HCT116 (cell line): ENCODE measurements at places on chromosomes 1 and 21.

- no peaks in the 10 kb centered on the region for H3K27me3 ChIP-seq
- H3K36me3 ChIP-seq, result no peaks in the 10 kb centered on the region
- no peak for DNase-seq
- H3K4me1 ChIP-seq, result no peaks in the 10 kb centered on the region
Measured at GRCh38 chr1:3939242-3940080, 39.4 kb upstream of the C1orf174 start.

GRCh38 chr1:185742403-185742802, 8.2 kb downstream of the HMCN1 start:
- H3K27ac ChIP-seq, result no peak overlapping the region
- H3K4me3 ChIP-seq, result no peak overlapping the region
- no peaks in the 10 kb centered on the region for H3K27me3 ChIP-seq
- DNase-seq, result no peak

DNA sequence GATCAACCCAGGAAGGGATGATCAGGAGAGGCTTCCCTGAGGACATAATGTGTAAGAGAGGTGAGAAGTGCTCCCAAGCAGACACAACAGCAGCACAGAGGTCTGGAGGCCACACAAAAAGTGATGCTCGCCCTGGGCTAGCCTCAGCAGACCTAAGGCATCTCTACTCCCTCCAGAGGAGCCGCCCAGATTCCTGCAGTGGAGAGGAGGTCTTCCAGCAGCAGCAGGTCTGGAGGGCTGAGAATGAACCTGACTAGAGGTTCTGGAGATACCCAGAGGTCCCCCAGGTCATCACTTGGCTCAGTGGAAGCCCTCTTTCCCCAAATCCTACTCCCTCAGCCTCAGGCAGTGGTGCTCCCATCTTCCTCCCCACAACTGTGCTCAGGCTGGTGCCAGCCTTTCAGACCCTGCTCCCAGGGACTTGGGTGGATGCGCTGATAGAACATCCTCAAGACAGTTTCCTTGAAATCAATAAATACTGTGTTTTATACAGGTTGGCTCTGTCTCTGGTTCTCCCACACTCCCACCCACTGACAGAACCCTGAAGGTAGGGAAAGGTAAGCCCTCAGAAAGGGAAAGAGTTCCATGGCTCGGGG, 5.0 kb downstream of the GJB3 start:
- DNase-seq, result no peak
- H3K27ac ChIP-seq, result no peak overlapping the region
- H3K27me3 ChIP-seq, result no peaks in the 10 kb centered on the region
- H3K36me3 ChIP-seq, result peaks cover 24% of the 10 kb centered on the region

- H3K27me3 ChIP-seq, result peaks cover 50% of the 10 kb centered on the region
- no peak overlapping the region for H3K4me3 ChIP-seq
- no peak overlapping the region for H3K27ac ChIP-seq
- no peaks in the 10 kb centered on the region for H3K4me1 ChIP-seq
Measured at GRCh38 chr1:157697781-157698569, 2.6 kb downstream of the FCRL3 start.

GRCh38 chr1:27366411-27367159, at the start of gene MAP3K6:
MAP3K6 (minus strand) TSS chr1:27366961; CDS start chr1:27366597, 364 bp downstream.
- DNase-seq, result peak; percentile 43
- H3K4me1 ChIP-seq, result peaks cover 32% of the 10 kb centered on the region
- H3K27ac ChIP-seq, result peak within 1 kb of the TSS; percentile 100
- no peaks in the 10 kb centered on the region for H3K27me3 ChIP-seq
- peak within 1 kb of the TSS; percentile 69 for H3K4me3 ChIP-seq

DNA sequence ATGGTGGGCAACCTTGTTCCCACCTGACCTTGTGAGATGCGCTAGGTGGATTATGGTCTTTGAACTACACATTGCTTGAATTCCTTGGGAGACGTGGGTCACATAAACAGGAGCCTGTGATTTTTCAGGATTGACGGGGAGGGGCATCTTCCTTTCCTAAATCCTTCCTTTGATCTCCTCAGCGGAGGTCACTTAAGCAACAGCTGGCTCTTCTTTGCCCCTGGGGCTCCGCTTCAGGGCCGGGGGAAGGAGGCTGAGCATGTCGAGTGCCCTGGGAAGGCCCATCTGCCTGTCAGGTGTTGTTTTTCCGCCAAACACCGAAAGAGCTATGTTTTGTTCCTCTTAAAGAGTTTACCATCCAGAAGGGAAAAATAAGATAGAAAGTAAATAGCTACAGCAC, 40.6 kb downstream of the KIF26B start:
- H3K27ac ChIP-seq, result no peak overlapping the region
- no peaks in the 10 kb centered on the region for H3K36me3 ChIP-seq
- H3K4me1 ChIP-seq, result no peaks in the 10 kb centered on the region
